ENCODE measurements at places on chromosomes 12 and 14.

DNA sequence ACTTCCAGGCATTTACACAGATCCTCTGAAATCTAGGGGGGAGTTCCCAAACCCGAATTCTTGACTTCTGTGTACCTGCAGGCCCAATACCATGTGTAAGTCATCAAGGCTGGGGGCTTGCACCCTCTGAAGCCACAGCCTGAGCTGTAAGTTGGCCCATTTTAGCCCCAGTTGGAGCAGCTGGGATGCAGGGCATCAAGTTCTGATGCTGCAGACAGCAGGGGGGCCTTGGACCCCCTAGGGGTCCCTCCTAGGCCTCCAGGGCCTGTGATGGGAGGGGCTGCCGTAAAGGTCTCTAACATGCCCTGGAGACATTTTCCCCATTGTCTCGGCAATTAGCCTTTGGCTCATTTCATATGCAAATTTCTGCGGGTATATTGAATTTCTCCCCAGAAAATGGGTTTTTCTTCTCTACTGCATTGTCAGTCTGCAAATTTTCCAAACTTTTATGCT lies 59.5 kb downstream of the LRIG3 start:
- DNase-seq = no peak

DNA sequence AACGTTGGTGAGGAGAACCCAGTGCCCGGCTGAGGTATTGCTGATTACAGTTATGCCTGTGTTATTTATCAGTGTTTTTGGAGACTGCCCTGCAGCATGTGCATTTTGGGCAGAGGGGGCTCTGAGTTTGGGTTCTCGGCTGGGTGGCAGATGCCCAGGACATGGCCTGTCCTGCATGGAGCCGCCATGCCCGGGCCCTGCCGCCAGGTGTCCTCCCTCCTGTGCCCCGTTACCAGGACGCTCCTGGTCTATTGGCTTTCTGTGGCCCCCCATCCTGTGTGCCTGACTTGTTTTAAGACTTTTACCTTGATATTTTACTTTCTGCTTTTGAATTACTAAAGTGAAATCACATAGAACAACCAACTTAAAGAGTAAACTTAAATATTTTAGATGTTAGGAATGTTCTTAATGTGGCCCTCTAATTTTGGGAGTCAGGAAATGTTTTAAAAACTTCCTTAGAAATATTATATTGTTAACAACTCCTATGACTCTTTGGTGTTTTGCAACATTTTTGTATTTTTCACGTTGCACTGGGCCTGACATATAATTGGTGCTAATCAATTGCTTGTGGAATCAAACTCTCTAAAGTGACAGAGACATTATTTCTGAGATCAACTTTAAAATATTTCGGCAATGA lies 51.8 kb downstream of the PRIMA1 start:
- DNase-seq = no peak

DNA sequence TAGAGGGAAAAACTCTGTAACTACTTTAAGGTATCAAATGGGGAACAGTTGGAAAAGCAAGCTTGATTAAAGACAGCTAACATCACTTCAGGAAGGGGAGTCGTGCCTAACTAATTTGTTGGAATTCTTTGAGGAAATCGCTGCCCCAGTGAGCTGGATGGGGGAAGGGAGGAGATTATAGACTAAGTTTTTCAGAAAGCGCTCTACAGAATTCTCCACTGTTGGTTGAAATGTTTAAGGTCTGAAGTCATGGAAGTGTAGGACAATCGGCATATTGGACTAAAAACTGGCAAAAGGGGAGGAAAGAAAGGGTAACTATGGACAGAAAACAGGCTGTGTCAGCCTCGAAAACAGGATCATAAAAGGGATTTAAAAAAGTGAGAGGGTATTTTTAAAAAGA lies 229.9 kb upstream of the HMGA2 start:
- no peak for DNase-seq

DNA sequence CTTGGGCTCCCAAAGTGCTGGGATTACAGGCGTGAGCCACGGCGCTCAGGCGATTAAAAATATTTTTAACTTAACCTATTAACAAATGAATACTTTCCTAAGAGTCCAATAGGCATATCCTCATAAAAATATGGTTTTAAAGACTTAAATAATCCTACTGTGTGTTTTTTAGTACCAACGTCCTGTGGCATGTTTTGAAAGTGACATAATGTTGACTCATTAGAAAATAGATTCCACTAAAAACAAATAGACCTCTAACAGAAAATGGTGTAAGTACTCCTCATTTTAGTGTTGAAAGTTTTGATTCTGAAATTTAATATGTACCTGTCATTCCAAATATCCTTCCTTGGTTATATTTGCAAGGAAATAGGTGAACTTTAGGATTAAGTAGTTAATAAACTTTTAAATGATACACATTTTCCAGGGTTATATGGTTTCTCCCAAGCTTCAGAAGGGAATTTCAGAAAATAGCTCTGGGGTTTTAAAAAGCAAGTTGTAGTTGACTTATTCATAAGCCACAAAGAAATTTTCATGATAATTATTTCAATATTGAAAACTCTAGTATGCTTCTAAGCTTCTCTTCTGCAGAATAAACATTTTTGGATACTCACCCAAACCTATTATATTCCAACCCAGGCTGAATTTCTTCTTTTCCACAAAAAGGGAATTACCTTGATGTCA lies 12.1 kb upstream of the LUM start:
- no peak for DNase-seq

DNA sequence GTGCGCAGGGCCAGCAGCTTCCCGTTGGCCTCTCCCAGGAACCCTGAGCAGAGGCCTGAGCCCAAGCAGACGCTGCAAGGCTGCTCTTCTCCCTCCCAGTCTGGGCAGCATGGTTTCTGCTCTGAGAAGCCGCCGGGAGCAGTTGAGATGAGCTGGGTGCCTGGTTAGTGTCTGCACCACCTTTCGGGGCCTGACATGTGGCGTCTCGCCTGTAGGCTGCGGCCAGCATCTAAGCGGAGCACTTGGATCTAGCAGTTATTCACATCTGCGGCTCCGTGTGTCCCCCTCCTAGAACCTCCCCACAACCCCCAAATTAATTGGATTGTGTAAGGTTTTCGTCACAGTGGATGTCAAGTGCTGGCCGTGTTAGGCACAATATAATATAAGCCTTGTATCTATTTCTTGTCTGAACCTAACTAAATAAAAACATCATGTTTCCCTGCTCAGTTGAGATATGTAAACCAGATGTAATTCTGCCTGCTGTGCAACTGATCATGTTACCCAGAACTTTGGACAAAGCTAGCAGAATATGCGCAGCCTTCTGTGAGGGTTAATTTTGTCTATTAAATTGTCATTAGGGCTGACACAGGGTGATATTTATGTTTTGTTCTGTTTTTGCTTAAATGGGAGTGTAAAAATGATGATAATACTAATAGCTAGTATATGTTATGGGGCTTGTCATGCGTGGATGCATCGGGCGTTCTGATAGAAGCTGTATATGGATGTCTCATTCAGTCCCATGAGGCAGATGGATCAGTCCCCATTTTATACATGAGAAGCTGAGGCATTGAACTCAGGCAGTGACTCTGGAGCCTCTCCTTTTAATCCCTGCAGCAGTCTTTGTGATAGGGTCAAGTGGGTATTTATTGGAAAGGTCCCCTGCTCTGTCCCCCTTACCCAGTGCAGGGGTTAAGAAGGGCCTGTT lies 45.8 kb downstream of the ELK3 start:
- no peak for DNase-seq

GRCh38 chr14:68910540-68910939 lies 68.6 kb downstream of the ACTN1 start:
- no peak for DNase-seq

- DNase-seq = peak; percentile 82
These were observed 1101.2 kb upstream of the TMEM132C start for GRCh38 chr12:127165567-127166392.

GRCh38 chr14:57243320-57243719 lies 25.4 kb downstream of the EXOC5 start:
- no peak for DNase-seq

GRCh38 chr12:74598819-74599218 lies 61.2 kb downstream of the ATXN7L3B start:
- DNase-seq = no peak

GRCh38 chr14:70748422-70748821 lies 60.9 kb downstream of the MAP3K9 start:
- DNase-seq = no peak

GRCh38 chr12:2793561-2793960 lies 1.2 kb upstream of the FKBP4 start:
- DNase-seq = no peak

- peak; percentile 70 for DNase-seq
These were observed 88.2 kb upstream of the PAWR start for GRCh38 chr12:79778802-79779448.

DNA sequence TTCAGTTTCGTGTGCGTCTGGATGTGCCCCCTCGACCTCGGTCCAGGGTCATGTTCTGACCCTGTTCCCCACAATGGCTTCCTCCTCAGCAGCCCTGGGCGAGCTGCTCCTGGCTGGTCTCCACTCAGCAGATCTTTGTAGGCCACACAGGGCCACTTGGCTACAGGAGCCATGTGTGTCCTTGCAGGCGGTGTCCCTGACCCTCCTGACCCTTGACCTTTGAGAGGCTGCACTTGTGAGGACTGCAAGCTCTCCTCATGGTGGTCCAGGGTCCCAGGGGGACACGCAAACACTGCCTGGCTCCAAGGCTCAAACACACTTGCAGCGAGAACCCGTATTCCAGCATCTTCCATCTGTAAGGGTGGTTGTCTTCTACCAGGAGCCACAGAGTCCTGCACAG lies 7.5 kb upstream of the SIVA1 start:
- no peak for DNase-seq

GRCh38 chr12:110826592-110827200 lies 20.1 kb upstream of the CCDC63 start:
- DNase-seq = peak; percentile 86

DNA sequence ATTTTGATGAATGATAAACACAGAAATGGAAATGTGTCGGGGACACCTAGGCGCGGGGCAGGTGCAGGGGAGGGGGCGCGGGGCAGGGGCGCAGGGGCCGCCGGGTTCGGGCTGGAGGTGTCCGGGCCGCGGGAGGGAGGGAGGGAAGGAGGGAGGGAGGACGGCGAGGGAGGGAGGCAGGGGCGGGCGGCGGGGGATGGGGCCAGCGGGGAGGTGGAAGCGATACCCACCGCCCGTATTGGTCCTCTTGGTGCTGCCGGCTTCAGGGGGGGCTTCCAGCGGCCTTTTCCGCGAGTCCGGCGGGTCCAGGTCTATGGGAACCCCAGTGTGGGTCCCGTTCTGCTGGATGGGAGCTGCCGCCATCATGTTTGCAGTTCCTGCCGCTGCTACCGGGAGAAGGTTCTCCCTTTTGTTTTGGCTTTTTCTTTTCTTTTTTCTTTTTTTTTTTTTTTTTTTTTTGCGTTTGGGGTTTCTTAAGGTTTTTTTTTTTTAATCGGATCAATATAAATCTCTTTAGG lies 703 bp downstream of the NOVA1 start:
- no peak for DNase-seq

DNA sequence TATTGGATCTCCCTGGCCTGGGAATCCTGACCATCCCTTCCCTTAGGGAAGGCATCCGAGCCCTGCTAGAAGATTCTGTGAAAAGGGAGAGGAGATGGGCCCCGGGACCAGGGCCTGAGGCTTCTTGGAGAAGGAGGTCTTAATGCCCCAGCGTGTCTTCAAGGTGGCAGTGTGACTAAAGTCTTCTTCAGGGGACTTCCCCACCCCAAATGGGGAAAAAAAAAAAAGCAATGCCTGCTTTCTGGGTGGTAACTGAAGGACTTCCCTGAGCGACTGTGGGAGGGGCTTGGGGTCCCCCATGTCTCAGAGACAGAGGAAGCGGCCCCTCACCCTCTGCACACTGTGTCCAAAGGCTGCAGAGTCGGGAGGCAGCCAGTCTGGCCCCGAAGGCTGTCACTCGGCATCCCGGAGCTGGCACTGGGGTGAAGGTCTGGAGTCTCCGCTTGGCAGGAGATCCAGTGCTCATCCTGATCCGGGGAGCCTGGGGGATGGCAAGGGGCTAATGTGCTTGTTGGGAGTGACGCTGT lies 7.8 kb upstream of the PGF start:
- DNase-seq = no peak

DNA sequence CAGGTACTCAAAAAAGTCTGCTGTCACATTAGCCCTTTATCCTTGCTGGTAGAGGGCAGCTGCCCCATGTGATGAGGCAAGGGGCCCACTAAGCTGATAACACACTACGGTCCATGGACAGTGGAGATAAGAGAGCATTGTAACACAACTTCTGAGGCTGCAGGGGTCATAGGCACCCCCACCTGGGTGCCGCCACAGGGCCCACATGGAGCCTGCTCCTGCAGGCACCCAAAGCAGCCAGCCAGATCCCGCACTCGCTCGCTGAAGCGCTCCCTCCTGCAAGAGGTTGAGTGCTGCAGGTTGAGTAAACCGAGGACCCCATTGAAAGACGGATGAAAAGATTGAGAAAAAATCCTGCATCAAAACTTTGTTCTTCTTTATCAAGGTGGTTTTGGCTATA lies 566.3 kb upstream of the NOVA1 start:
- DNase-seq = no peak

- DNase-seq = no peak
These were observed 183.4 kb upstream of the PPFIA2 start for GRCh38 chr12:81942594-81942993.

GRCh38 chr12:101653503-101653902 lies 43.9 kb upstream of the CHPT1 start:
- DNase-seq = no peak

GRCh38 chr14:93163564-93163963 lies 21.1 kb downstream of the MOAP1 start:
- no peak for DNase-seq

GRCh38 chr12:33116284-33116683 lies 219.7 kb upstream of the PKP2 start:
- no peak for DNase-seq

DNA sequence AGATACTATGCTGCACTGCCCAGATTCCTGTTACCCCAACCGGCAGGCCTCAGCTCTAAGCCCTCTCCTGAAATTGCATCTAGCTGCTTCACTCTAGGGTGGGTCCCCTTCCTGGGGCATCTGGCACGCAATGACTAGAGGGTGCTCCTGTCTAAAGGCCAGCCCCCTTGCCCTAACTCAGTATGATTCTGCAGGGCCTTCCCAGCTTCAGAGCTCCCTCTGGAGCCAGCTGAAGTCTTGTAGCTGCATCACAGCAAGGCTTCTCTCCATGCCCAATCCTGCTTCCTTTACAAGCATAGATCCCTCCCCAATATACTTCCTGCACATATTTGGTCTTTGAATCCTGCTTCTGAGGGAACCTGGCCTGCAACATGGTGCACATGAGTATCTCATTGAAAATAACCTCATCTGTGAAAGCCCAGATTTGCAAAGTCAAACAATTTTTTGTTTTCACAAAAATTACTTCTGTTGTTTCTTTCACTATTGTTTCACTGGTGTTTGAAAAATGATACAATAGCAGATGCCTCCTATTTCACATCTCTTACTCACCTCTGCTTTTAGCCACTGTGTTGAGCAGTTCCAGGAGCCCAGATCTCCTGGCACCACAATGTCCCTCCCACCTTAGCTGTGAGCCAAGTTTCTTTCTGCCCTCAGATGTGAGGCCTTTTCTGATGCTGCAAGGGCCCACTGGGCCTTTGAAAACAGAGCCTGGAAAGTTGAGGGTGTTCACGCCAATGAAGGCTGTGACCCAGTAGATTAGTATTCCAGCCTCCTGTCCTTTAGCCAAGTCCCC lies 169.5 kb upstream of the EGLN3 start:
- DNase-seq = no peak

DNA sequence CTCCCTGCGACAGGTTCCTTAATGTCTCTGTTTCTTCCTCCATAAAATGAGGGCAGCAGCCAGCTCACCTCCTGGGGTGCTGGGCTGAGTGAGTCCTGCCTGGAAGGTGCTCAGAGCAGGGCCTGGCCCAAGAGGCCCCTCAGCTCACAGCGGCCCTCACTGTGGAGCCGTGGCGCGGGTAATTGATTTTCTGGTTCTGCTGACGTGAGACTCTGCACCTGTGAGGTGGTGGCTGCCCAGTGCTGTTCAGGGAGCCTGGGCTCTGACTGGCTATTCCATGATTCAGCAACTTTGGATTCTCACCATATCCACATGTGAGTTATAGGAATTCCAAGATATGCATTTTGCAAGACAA lies 266.6 kb downstream of the ADGRD1 start:
- DNase-seq = no peak
